ENCODE measurements at places on chromosomes 5 and 9.

- no peak for DNase-seq
Observed at GRCh38 chr9:108150736-108151586, 661.4 kb upstream of the KLF4 start.

GRCh38 chr5:84825606-84826005 lies 440.9 kb upstream of the EDIL3 start:
- no peak for DNase-seq

DNA sequence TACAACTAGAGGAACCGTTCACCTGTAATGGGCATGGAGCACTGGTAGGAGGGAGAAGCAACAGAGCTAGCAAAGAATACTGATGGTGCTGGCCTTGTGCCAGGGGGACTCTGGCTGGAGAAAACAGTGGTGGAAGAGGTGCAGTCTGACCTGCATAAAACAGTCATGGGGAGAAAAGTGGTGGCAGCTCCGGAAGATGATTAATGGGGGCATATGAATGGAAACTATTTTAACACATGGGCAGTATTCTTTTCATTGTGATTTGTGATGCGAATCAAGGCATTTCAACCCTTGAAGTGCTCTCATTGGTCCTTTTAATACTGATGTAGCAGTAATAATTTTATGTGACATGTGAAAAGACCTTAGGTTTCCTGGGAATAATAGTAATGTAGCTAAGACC lies 219.6 kb downstream of the ADAMTS6 start:
- no peak for DNase-seq

DNA sequence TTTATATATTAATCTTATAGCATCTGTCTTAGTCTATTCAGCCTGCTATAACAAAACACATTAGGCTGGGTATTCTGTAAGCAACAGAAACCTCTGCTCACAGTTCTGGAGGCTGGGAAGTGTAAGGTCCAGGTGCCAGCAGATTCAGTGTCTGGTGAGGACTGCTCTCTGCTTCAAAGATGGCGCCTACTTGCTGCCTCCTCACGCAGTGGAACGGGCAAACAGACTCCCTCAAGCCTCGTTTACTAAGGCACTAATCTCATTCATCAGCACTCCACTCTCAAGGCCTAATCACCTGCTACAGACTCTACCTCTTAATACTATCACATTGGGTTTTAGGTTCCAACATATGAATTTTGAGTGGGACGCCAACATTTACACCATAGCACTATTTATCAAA lies 5.2 kb upstream of the TBC1D2 start:
- DNase-seq, result no peak

GRCh38 chr5:73157414-73158303 lies 15.3 kb upstream of the TMEM174 start:
- DNase-seq, result no peak

GRCh38 chr5:56317923-56318561 lies 84.9 kb upstream of the ANKRD55 start:
- no peak for DNase-seq

DNA sequence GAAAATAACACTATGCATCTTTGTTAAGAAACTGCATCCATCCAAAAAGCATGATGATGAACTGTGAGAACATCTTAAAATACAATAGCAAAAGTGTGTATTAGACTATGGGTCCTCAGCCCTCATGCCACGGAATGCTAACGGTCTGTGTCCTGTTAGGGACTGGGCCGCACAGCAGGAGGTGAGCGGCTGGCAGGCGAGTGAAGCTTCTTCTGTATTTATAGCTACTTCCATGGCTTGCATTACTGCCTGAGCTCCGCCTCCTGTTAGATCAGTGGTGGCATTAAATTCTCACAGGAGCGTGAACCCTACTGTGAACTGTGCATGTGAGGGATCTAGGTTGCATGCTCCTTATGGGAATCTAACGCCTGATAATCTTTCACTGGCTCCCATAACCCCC lies 129.8 kb downstream of the NXNL2 start:
- no peak for DNase-seq

- DNase-seq, result no peak
Observed at GRCh38 chr9:116000748-116001329, 152.8 kb upstream of the PAPPA start.

All from C1 segment of cervical spinal cord (tissue), 14 donors.